NCI-H526 (cell line): ENCODE measurements at places on chromosomes 1 and 21.

DNA sequence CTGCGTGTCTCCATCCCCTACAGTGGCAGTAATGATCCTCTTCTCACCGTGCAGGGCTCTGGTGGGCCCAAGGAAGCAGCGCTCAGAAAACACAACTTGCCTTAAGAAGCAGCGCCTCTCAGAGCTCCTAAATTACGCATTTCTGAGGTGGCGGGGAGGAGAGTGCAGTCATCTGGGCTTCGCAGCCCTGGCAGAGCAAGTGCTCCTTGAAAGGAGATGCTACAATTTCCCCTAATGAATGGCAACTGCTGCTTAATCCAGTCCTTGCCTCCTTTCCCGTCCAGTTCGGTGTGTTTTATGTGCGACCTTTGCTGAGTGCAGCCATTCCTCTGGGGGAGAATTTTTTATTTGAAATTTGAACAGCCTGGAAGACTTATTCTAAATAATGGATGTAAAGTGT is 287.3 kb downstream of the PTPRU start:
- DNase-seq: peak; percentile 79

DNA sequence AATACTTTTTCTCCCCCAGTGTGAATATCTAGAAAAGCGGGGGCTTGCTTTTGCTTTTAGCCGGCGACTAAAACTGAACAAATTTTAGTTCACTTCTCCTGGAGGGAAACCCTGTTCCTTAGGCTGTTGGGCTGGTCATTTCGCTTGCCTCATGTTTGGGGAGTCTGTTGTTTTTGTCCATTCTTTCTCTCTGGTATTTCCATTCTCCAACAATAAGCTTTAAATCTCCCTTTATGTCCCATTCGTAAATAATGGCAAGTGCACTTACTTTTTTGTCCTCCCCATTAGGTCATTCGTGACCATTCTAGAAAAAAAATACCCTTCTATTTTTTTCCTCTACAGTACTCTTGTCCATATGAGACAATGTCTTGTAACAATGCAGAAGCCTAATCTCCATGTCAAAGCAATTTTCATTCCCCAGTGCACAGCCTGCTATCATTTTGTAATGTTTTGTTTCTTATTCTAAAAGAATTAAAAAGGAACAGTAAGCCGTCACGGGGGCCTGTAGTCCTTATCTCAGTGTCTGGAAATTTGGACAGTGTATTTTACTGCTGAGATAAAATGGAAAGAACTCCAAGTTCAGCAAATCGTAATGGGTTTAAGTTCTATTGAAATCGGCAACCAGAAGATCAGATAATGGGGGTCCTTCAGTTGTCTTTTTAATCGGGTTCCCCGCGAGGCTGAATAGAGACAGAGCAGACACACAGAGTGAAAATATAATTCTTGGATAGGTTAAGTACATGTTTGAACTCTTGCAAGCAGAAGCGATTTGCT is 21.8 kb downstream of the PROX1 start:
- no peak for DNase-seq

DNA sequence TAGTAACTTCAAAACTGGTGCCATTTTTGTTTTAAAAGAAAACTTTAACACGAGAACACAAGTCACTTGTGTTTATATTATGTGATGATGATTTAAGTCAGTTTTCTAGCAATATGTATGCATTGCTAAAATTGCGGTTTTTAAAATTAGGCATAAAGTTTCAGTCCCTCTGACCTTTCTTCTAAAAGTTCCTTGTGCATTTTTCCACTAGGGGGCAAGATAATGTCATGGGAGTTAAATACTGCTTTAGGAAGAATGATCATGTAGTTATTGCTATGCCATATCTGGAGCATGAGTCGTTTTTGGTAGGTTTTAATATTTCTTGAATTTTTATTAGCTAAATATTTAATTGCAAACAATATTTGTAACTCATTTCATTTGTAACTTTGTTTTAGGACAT is 10.7 kb downstream of the CDC7 start:
- DNase-seq: no peak

DNA sequence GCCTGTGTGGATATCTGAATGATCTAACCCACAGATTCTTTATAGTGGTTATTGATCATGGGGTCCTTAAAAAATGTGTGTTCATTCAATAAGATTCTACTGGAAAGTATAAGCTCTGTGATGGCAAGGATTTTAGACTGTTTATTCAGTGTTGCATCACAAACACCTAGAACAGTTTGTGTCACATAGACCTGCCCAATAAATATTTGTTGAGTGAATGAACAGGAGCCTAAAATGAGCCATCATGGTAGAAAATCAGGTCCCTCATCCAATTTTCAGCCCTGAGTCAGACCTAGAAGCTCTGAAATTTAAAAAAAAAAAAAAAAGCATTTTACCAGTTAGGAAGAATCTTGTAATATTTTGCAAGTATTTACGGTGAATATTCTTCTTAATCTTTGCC is 2.3 kb upstream of the RGSL1 start:
- no peak for DNase-seq

GRCh38 chr1:236645016-236645680 is 40.8 kb upstream of the HEATR1 start:
- DNase-seq: no peak

DNA sequence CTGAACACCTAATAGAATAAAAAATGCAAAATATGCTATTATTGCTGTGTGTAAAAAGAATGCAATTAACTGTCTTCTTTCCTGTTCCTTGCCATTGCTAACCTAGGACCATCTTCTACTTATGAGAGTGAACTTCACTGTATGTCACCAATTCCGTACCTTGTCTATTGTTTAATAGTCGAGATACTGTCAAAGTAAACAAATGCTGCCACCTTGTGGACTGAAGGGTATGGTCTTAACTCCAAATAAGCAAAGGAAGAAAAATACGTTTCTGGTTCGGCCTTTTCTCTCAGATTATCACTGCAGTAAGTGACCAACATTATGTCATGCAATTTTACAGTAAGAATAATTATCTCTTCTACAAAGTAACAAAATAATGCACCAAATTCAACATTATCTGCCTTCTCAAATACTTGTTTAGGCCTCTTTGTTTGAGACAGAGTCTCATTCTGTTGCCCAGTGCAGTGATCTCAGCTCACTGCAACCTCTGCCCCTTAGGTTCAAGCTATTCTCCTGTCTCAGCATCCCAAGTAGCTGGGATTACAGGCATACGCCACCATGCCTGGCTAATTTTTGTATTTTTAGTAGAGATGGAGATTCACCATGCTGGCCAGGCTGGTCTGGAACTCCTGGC is 133.4 kb downstream of the COP1 start:
- peak; percentile 96 for DNase-seq

DNA sequence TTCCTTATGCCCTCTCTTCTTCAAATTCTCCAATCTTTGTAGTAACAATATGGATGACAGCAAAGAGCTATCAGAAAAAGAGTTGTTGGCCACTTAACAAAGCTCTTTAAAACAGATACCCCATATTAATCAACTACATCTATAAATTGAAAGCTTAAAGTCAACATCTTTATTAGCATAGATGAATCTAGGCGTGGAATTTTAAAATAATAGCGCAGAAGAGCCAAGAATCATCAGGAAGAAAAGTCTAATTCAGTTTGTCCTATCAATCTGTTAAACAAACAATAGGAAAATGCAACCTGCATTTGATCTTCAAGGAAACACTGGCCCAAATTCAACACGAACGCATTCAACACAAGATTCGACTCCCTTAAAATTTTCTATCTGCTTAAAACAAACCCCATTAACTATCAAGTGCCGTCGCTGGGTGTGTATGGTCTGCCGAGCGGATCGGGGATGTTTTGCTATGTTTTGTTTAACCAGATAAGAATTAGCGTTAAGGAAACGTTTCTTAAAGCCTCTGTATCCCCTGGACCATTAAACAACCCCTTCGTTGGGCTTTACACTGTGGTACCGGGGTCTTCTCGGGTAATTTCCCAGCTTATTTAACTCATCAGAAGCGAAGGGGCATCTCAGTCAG is 1.0 kb downstream of the LYST start:
- no peak for DNase-seq

- DNase-seq: no peak
Measured at GRCh38 chr1:223723351-223723904, 11.1 kb downstream of the CAPN2 start.

- peak; percentile 69 for DNase-seq
Measured at GRCh38 chr1:173134800-173135199, 72.3 kb downstream of the TNFSF4 start.

DNA sequence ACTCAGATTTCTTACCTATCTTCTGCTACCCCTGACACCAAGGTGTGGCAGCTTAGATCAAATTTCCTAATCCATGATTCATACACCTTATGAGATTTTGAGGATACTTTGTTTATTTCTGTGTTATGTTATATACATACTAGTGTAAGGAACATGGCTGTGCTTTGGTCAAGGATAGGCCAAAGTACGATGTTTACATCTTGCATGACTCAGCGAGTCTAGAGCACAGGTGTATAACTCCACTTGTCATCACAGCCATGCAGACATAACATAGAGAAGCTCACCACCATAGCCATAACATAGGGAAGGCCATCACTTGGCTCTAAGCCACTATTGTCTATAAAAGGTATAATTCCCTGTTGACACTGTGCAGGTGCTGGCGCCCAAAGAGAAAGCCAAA is 61.2 kb downstream of the GBP6 start:
- DNase-seq: peak; percentile 44

GRCh38 chr1:43358121-43358745 is 548 bp upstream of the CDC20 start:
- DNase-seq: peak; percentile 89

GRCh38 chr21:42198929-42199867 is 19.7 kb upstream of the ABCG1 start:
- DNase-seq: no peak

GRCh38 chr1:153752571-153753195 is 22.5 kb upstream of the SLC27A3 start:
- no peak for DNase-seq

GRCh38 chr1:213244664-213245091 is 193.6 kb downstream of the RPS6KC1 start:
- DNase-seq: peak; percentile 69

DNA sequence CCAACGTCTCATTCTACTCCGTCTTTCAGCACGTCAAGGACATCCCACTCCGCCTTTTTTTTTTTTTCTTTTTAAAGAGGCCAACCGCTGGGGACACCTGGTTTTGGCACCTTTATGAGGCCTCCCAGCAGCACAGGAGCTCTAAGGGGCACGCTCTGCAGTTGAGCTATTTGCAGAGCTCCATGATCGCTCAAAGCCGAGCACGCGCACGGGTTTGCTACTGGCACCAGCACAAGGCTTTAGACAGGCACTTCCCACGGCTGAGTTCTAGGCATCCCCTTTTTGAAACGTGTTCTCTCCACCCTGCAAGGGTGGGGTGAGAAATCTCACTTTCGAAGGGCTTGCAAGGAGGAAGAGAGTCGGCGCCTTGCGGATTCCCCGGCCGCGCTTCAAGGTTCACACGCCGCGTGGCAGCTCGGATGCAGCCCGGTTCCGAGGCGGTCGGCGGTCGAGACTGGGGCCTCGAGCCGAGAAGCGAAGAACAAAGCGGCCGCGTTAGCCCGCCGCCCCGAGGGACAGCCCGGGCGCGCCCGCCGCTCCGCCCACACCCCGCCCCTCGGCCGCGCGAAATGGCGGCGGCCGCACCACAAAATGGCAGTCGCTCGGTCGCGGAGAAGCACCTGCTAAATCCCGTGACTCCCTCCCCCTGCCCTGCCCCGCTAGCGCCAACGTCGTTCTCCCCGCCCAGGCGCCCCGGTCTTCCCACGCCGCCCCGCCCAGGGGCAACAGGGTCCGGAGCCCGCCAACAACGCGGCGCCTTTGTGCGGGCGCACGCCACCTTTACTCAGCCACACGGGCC is 12.9 kb upstream of the SPEN start:
- DNase-seq: peak; percentile 95

GRCh38 chr21:32844653-32845436 is 73.3 kb upstream of the PAXBP1 start:
- no peak for DNase-seq

GRCh38 chr1:201113451-201114244 is 1.4 kb upstream of the CACNA1S start:
- DNase-seq: no peak

GRCh38 chr1:181490740-181491712 is 7.7 kb downstream of the CACNA1E start:
- DNase-seq: no peak

DNA sequence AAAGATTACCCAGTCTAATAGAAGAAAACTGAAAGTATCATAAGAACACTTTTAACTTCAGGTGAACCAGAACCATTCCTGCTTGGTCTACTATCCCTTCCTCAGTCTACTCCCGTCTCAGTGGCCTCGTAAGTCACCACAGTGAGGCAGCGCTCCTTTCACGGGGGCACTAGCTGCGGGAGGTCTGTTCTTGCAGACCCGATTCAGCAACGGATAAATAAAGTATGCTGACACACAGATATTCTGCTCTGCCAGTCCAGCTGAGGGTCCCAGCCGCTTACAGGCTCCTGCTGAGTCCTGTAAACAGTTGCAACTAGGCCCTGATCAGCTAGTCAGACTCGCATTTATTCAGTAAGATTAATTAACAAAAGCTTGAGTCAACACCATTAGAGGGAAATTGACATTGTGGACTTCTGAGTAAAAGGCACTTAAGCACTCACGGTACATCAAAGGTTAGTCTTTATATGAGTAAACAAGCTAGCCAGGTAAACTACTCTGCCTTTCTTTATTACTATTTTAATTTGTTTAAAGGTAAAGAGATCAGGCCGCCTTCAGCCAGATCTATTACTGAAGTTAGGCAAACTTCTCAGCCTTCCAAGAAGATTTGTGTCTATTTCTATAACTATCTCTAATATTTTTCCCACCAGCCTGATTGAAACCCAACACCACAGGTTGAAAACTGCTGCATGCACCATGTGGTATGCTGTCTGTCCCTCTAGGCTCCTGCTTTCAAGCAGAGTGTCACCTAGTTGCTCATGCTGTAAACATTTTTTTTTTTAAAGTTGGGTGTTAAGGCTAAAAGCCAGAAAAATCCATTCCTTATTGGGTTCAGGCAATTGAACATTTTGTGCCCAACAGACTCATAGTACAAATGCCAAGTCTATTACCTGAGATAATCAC is 87.7 kb downstream of the INTS7 start:
- no peak for DNase-seq

- no peak for DNase-seq
Measured at GRCh38 chr21:42093991-42094421, 22.9 kb downstream of the UMODL1 start.

- no peak for DNase-seq
Measured at GRCh38 chr1:23422941-23423340, 1.6 kb downstream of the TCEA3 start.

DNA sequence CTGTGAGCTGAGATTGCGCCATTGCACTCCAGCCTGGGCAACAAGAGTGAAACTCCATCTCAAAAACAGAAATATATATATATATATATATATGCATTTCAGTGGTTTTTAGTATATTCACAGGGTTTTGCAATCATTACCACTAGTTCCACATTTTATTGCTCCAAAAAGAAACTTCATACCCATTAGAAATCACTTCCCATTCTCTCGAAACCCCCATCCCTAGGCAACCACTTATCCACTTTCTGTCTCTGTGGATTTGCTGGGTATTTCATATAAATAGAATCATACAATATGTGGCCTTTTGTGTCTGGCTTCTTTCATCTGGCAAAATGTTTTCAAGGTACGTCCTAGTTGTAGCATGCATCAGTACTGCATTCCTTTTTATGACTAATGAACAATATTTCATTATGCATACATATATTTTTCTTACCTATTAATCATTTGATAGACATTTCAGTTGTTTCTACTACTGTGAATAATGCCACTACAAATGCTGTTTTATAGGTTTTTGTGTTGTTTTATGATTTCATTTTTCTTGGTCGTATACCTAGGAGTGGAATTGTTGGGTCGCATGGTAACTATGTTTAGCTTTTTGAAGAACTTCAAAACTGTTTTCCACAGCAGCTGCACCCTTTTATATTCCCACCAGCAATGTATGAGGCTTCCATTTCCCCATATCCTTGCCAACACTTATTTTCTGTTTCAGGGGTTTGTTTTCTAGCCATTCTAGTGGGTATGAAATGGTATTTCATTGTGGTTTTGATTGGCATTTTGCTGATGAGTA is 95.9 kb downstream of the PHTF1 start:
- DNase-seq: no peak
